ENCODE measurements at places on chromosomes 12 and 14. TPM values are rescaled to one million over a fixed set of nuclear protein-coding genes. Genes with fewer than 3 reads are reported as not detected.
A peak's percentile ranks its signal among the peaks of the same experiment; 100 is the strongest.

DNA sequence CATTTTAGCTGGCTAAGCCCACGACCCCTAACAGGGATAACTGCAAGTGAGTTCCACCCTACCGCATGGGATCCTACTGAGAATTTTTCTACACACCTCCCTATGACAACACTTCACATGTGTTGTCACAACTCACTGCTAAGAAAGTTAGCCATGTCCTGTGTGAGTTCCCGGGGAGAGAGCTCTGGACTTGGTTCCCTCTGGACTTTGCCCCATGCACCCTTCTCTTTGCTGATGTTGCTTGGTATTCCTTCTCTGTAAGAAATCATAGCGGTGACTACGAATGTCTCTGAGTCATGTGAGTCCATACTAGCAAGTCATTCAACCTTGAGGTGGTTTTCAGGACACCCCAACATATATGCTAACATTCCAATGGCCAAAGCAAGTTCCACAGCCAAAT is 9.5 kb upstream of the CDKN3 start:
- DNase-seq = no peak
- H3K36me3 ChIP-seq = no peaks in the 10 kb centered on the region
- no peak overlapping the region for H3K27ac ChIP-seq
- no peak overlapping the region for H3K4me3 ChIP-seq
- no peaks in the 10 kb centered on the region for H3K27me3 ChIP-seq
- no peaks in the 10 kb centered on the region for H3K4me1 ChIP-seq

Gene ENDOU
- total RNA-seq = not detected

DNA sequence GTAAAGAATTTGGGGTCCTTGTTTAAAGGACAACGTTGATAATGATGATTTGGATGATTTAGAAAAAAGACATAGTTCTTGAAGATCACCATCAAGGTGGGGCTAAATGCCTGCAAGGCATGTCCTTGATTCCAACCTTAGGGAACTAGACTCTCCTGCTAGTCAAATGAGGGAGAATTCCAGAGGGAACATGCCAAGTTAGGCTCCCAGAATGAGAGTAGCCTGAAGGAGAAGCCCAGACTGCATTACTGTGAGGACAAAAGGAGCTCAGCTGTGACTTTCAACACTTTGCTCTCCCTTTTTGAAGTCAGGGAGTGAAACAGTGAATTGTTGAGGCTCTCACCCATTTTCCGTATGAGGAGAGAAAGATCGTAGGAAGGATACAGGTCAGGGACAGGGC is 95.2 kb upstream of the TBX3 start:
- no peak overlapping the region for H3K27ac ChIP-seq
- no peaks in the 10 kb centered on the region for H3K27me3 ChIP-seq
- no peaks in the 10 kb centered on the region for H3K36me3 ChIP-seq
- no peak for DNase-seq

Gene CEBPE
- total RNA-seq = not detected

Gene TMBIM6
- 413 TPM for total RNA-seq

DNA sequence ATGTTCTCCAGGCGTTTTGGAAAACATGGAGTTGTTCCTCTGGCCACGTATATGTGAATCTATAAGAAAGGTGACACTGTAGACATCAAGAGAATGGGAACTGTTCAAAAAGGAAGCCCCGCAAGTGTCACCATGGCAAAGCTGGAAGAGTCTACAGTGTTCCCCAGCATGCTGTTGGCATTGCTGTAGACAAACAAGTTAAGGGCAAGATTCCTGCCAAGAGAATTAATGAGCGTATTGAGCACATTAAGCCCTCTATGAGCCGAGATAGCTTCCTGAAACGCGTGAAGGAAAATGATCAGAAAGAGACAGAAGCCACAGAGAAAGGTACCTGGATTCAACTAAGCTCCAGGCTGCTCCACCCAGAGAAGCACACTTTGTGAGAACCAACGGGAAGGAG is 92.5 kb upstream of the EIF5 start:
- no peaks in the 10 kb centered on the region for H3K4me1 ChIP-seq
- no peak for DNase-seq
- H3K4me3 ChIP-seq = no peak overlapping the region
- H3K36me3 ChIP-seq = no peaks in the 10 kb centered on the region

- H3K27ac ChIP-seq = no peak overlapping the region
- no peak overlapping the region for H3K4me3 ChIP-seq
- no peaks in the 10 kb centered on the region for H3K36me3 ChIP-seq
- H3K27me3 ChIP-seq = no peaks in the 10 kb centered on the region
- H3K4me1 ChIP-seq = no peaks in the 10 kb centered on the region
Observed at GRCh38 chr12:77003914-77004313, 61.5 kb downstream of the E2F7 start.

DNA sequence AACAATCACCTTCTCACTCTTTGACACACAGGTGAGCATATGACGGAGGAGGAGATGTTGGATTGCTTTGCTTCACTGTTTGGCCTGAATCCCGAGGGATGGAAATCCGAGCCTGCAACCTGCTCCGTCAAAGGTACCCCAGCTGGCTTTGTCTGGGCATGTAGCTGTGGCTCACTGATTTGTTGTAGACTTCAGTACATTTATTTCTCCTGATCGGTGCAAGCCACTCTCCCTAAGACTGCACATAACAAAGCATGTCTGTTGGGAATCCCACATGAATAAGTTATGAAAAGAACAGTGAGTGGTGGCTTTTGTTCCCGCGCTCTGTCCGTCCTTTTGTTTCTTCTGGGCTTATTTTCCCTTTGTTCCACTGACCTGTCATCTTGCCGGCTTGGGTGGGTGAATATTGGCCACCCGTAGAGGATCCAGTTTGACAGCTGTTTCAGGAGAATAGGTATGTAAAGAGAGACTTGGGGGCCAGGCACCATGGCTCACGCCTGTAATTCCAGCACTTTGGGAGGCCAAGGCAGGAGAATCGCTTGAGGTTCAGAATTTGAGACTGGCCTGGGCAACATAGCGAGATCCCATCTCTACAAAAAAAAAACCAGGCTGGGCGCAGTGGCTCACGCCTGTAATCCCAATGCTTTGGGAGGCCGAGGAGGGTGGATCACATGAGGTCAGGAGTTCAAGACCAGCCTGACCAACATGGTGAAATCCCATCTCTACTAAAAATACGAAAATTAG is 20.0 kb upstream of the BCL7A start:
- H3K27ac ChIP-seq = no peak overlapping the region
- no peak overlapping the region for H3K4me3 ChIP-seq
- H3K4me1 ChIP-seq = no peaks in the 10 kb centered on the region
- DNase-seq = no peak

Gene ACSS3
- total RNA-seq = 22.7 TPM

GRCh38 chr14:92928258-92928629 is 5.3 kb downstream of the CHGA start:
- DNase-seq = no peak
- H3K36me3 ChIP-seq = no peaks in the 10 kb centered on the region
- H3K4me1 ChIP-seq = no peaks in the 10 kb centered on the region
- no peak overlapping the region for H3K4me3 ChIP-seq
- H3K27ac ChIP-seq = no peak overlapping the region

GRCh38 chr12:132759359-132759758 is 2.3 kb downstream of the ANKLE2 start:
- H3K4me1 ChIP-seq = peaks cover 2% of the 10 kb centered on the region
- no peaks in the 10 kb centered on the region for H3K27me3 ChIP-seq
- DNase-seq = no peak
- H3K27ac ChIP-seq = no peak overlapping the region
- H3K4me3 ChIP-seq = no peak overlapping the region

Gene KLRD1
- not detected for total RNA-seq

GRCh38 chr12:15719230-15719629 is 70.0 kb downstream of the EPS8 start:
- no peaks in the 10 kb centered on the region for H3K27me3 ChIP-seq
- DNase-seq = no peak
- H3K4me3 ChIP-seq = no peak overlapping the region
- no peaks in the 10 kb centered on the region for H3K36me3 ChIP-seq
- H3K27ac ChIP-seq = no peak overlapping the region
- no peaks in the 10 kb centered on the region for H3K4me1 ChIP-seq

- H3K27me3 ChIP-seq = no peaks in the 10 kb centered on the region
- H3K4me3 ChIP-seq = no peak overlapping the region
- no peaks in the 10 kb centered on the region for H3K4me1 ChIP-seq
- 0 out of 2 replicates have a peak, but pooled peaks cover 2% of the 10 kb centered on the region for H3K36me3 ChIP-seq
Observed at GRCh38 chr12:112218150-112218549, 92.8 kb downstream of the TRAFD1 start.

- H3K27me3 ChIP-seq = no peaks in the 10 kb centered on the region
- H3K27ac ChIP-seq = no peak overlapping the region
- no peak for DNase-seq
- no peaks in the 10 kb centered on the region for H3K36me3 ChIP-seq
- H3K4me3 ChIP-seq = no peak overlapping the region
- no peaks in the 10 kb centered on the region for H3K4me1 ChIP-seq
Observed at GRCh38 chr12:129009833-129010622, 156.8 kb downstream of the GLT1D1 start.

- no peaks in the 10 kb centered on the region for H3K4me1 ChIP-seq
- no peak overlapping the region for H3K27ac ChIP-seq
- no peaks in the 10 kb centered on the region for H3K36me3 ChIP-seq
- DNase-seq = peak; percentile 62
- H3K4me3 ChIP-seq = no peak overlapping the region
- H3K27me3 ChIP-seq = no peaks in the 10 kb centered on the region
Observed at GRCh38 chr14:22653012-22653621, 9.0 kb upstream of the OR6J1 start.

Gene FOXG1
- total RNA-seq = 0.29 TPM

Gene NCOR2
- 275 TPM for total RNA-seq

DNA sequence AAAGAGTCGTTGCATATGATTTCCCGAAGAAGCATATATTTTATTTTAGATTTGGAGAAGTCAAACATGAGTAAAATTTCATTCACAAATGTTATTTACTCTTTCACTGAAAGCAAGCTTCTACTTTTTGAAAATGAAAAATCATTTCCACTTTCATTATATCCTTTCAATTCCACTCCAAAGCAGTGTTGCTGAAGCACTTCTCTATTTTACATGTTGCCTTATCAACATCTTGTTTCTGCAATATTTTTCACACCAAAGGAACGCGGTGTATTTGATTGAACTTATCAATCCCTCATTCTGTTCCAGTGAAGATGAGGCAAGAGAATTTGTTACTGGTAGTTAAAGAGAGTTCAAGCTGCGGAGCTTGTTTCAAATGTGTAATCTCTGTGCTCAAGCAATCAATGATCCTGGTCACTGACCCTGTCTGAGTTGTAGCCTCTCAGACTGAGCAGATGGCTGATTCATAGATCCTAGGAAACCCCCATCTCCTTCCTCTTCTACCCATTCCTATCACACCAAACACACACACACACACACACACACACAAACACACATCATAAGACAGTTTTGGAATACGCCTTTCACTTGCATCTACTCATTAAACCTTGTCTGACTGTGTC is 236.2 kb upstream of the FLRT2 start:
- no peaks in the 10 kb centered on the region for H3K36me3 ChIP-seq
- no peak overlapping the region for H3K4me3 ChIP-seq
- H3K4me1 ChIP-seq = no peaks in the 10 kb centered on the region
- H3K27ac ChIP-seq = no peak overlapping the region
- no peak for DNase-seq

DNA sequence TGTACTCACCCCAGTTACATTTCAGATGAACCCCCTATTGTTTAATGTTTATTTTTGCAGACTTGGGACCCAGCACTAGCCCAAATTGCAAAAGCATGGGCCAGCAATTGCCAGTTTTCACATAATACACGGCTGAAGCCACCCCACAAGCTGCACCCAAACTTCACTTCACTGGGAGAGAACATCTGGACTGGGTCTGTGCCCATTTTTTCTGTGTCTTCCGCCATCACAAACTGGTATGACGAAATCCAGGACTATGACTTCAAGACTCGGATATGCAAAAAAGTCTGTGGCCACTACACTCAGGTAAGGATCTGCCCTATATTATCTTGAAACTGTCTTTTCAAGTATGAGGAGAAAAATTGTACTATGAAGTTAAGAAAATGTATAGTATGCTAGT is 1.2 kb downstream of the GLIPR1 start:
- DNase-seq = no peak
- H3K27ac ChIP-seq = no peak overlapping the region
- peaks cover 5% of the 10 kb centered on the region for H3K4me1 ChIP-seq
- no peaks in the 10 kb centered on the region for H3K27me3 ChIP-seq
- no peaks in the 10 kb centered on the region for H3K36me3 ChIP-seq

- H3K27me3 ChIP-seq = no peaks in the 10 kb centered on the region
- no peak overlapping the region for H3K27ac ChIP-seq
- no peaks in the 10 kb centered on the region for H3K36me3 ChIP-seq
- DNase-seq = peak; percentile 15
Observed at GRCh38 chr14:96762650-96763049, 34.5 kb upstream of the VRK1 start.

Gene SOS2
- total RNA-seq = 10.3 TPM

Gene PCED1B
- 4.9 TPM for total RNA-seq

Gene SPSB2
- total RNA-seq = 13.9 TPM
